ENCODE measurements at places on chromosomes 6 and 20.

DNA sequence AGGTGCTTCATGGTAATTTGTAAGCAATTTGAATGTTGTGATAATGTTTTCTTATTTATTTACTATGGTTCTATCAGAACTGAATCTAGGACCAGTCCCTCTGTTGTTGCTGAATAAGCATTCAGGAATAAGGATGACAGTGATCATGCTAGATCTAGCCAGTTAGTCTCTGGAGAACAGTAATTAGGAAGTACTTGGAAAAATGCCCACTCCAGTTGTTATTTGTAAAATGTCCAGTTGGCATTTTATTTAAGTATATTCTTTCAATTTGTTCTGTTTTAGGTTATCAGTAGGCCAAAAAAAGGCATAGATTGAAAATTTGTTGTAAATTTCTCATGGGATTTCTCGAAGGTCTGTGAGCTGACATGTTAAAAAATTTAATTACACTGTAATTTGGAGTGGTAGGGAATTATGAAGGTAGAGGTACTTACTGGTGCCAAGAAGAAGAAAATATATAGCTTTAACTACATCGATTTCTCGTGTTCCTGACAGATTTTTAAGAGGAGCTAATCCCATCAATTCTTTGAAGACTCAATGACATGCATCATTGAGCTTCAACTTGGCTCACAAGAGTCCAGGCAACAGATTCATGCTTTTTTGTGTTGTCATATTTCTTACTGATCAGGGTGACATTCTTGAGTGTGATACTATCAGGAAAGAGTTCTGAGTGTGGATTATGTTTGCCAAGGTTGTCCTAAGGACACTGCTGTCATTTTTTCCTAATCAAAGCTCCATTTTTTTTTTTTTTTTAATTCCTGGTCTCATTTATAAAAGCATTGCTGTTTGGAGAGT lies 177.3 kb downstream of the CARMIL1 start:
- no peak for DNase-seq

DNA sequence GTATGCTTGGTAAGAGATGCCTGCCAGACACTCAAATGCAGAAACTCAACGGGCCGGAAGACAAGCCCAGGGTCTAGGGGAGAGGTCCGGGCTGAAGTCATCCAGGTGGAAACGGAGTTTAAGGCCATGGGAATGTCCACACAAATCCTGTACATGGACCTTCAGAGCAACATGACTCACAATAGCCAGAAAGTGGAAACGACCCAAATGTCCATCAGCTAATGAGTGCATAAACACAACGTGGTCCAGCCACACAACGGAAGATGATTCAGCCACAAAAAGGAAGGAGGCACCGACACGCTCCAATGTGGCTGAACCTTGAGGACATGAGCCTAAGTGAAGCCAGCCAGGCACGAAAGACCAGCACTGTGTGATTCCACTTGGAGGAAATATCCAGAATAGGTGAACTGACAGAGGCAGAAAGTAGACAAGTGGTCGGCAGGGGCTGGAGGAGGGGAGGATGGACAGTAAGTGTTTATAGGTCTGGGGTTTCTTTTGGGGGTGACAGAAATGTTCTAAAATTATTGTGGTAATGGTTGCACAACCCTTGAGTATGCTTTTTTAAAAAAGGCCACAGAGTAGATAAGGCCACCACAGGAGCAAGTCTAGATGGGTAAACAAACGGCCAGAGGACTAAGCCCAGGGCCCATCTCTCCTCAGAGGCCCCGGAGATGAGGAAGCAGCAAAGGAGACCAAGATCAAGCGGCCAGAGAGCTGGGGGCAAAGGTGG lies 105.6 kb downstream of the PREX1 start:
- no peak for DNase-seq

DNA sequence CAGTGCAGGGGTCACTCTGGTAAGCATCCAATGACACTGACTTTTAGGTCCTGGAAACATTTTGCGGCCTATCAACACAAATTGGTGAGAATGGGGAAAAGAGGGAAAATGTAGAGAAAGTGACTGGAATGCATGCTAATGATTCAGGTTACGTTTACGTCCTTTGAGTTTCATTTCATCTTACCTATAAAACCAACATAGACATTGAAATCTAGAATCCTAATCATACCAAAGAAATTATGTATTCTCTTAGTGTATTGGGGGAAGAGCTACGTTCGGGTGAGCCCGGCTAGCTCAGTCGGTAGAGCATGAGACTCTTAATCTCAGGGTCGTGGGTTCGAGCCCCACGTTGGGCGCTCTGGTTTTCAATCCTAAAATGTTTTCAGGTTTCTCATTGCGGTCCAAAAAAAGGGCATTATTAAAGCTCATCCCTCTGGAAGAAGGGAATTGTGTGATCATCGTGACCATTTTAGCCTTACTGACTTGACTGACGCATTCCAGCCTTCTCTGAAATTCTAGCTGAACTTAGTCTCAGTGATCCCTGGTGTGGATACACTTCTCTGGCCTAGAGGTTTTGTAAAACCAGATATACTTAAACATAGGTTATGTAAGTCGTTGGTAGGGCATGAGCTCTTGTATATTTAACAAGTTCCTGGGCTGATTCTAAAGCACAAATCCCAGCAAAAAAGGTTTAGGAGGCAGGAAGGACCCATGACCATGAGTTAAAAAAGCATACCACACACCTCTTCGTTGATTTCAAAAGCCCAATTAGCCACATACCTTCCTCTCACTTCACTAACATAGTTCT lies 18.3 kb downstream of the HMGN4 start:
- peak; percentile 77 for DNase-seq

GRCh38 chr6:45630314-45630713 lies 252.6 kb upstream of the SUPT3H start:
- DNase-seq, result no peak

DNA sequence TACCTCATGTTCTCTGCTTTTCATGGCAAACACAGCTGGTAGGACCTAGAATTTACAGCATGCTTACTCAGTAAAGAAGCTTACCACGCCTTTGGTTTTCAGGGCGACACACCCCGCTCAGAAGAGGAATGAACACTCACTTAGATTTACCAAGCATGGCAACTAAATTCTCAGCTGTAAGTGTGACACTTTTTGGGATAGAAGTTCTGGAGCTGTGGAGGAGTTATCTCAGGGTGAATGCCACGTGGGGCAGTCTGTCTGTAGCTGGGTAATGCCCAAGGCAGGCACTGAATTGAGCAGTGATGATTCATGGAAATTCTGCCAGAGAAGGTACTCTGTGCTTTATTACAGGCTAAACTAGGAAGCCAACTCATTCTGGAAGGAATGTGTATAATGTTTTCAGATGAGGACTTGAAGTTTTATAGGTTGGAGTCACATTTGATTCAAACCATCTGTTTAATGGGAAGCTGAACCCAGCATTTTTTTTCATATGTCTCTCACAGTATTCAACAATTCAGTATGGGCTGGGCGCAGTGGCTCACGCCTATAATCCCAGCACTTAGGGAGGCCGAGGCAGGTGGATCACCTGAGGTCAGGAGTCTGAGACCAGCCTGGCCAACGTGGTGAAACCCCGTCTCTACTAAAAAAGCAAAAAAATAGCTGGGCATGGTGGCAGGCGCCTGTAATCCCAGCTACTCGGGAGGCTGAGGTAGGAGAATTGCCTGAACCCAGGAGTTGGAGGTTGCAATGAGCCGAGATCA lies 3.5 kb upstream of the PRIM2 start:
- DNase-seq, result no peak

DNA sequence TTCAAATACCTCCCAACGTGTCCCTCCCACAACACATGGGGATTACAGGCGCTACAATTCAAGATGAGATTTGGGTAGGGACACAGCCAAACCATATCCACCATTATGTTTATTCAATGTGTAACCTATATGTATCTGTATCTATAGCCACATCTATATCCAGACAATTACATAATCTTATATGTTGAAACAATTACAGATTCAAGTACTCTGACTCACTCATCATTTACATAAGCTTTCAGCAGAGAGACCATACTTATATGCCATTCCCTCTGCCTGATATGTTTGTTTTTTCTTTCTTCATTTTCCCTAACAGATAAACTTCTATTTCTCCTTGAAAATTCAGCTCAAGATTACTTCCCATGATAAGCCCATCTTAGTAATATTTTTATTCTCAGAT lies 163.6 kb downstream of the LAMA2 start:
- no peak for DNase-seq

- no peak for DNase-seq
These were observed 83.5 kb downstream of the DHX35 start for GRCh38 chr20:39045676-39046075.

- no peak for DNase-seq
These were observed 1311.5 kb upstream of the GJE1 start for GRCh38 chr6:140821196-140821595.

GRCh38 chr6:105401247-105402089 lies 1.4 kb downstream of the PREP start:
- no peak for DNase-seq

DNA sequence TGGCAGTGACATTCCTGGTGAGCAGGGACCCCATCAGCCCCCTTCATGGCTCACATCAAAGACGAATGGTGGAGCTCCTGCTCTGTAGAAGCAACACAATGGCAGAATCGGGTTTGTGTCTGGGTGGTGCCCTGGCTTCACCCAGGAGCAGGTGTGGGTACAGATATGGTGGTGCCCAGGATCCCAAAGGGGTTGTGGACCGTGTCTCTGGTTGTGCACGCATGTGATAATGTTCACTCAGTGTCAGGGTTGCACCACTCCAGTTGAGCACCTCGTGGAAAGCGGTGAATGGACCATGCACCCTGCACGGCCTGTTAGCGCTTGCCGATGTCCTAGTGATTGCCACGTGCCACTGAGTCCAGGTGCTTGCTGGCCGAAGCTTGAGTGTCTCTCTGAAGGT lies 63.0 kb downstream of the IGF2R start:
- no peak for DNase-seq

- DNase-seq, result no peak
These were observed 88.9 kb upstream of the CD83 start for GRCh38 chr6:14028631-14029030.

DNA sequence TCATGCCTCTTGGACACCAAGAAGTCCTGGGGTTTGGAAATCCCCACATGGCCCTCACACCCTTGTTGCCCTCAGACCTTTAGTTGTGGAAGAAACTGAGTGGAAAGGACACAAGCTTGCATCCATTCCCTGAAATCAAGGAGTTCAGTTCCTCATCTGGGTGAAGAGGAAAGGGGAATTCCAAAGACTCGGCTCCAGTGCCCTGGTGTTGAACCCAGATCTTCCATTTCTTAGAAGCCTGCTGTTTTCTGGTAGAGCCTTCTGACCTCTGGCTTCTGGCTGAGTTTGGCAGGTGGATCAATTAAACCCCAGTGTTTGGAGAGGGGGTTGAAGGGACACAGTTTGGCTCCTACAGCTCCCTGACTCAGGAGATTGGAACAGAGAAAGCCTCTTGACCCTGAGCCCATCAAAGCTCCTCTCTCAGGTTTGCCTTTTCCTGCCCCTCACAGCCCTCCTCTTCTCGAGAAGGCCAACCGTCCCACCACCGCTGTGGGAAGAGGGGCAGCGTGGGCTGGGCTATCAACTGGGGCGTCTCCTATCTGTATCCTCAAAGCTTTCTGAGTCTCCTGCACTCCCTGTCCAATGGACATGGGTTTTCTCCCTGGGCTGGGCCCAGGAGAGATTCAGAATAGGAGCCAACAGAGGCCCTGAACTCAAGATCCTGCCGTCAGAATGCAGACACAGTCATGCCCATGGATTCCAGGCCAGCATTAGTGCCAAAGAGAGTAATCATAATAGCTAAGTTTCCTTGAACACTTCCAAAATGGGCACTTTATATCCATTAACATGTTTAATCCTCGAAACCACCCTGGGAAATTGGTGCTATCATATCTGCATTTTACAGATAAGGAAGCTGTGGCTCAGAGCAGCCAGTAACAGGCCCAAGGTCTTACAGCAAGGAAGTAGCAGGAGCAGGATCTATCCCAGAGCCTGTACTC lies 146.2 kb downstream of the VEGFA start:
- no peak for DNase-seq

- DNase-seq, result no peak
These were observed 56.7 kb downstream of the TRIM27 start for GRCh38 chr6:28867086-28867409.

DNA sequence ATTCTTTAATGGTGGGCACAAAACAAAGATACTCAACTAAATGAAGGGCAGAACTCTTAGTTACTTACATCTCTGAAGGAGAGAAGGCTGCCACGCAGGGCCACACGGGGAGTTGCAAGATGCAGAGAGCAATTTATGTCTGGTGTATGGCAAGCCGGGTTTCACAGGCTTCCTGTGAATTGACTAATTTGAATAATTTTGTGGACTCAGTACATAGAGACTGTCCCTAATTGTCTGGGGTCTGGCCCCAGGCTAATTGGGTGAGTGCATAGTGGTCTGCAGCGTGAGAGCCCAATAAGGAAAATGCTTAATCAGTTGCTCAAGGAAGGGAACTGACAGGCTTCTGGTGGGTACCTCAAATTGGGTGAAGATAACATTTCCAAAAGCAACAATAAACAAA lies 205.7 kb downstream of the OTOR start:
- no peak for DNase-seq

DNA sequence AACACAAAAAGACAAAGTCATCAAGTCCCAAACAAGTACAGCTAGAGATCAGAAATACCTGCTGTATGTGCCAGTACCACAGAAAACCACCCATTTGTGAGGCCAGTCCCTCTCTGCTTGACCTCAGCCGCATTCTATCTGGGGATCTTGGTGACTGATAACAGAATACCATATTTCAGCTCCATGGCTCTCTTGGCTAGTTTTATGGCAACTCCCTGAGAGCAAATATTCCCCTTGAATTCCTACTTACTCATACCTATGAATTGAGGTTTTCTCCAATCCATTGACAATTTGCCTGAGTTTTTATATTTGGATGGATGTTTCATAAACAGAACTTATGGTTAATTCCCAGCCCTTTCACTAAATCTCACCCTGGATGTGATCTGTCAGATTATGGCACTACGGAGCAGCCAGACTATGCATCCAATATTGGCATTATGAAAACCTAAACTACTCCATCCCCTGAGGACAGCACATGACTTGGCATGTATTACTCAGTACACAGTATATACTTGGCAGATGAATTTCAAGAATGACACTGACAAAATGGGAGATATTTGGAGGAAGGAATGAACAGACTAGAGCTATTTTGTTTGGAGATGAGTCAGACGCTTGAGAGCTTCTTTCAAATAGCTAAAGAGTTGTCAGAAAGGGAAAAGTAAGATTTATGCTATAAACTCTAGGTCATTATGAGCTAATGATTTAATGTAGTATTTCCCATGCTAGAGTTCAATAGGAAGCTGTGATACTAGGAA lies 95.7 kb downstream of the PRDM1 start:
- DNase-seq, result no peak

DNA sequence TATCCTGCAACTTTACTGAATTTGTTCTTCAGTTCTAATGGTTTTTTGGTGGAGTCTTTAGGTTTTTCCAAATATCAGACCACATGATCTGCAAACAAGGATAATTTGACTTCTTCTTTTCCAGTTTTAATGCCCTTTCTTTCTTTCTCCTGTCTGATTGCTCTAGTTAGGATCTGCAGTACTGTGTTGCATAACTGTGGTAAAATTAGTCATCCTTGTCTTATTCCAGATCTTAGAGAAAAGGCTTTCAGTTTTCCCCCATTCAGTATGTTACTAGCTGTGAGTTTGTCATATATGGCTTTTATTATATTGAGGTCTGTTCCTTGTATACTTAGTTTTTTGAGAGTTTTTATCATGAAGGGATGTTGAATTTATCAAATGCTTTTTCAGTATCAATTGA lies 4.3 kb downstream of the MICA start:
- DNase-seq, result no peak

- DNase-seq, result no peak
These were observed 8.5 kb downstream of the LRRC1 start for GRCh38 chr6:53803081-53803860.

GRCh38 chr6:63817492-63818050 lies 182.0 kb downstream of the PHF3 start:
- no peak for DNase-seq

- no peak for DNase-seq
These were observed 90.9 kb downstream of the GJA10 start for GRCh38 chr6:89984926-89985750.
